ENCODE measurements at places on chromosomes 11 and 22.

DNA sequence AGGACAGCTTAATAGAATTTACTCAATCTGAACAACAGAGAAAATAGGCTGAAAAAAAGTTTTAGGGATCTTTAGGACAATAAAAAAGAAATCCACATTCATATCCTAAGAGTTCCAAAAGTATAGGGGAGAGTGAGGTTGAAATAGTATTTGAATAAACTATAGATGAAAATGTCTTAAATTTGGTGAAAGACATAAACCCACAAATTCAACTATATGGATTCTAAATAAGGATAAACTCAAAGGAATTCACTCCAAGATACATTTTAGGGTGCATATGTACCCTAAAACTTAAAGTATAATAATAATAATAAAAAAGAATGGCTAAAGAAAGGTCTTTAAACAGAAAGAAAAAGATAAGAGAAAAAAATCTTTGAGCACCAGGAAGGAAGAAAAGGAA lies 203.1 kb downstream of the GUCY1A2 start:
- no peak for DNase-seq

GRCh38 chr22:32127904-32128303 lies 31.2 kb downstream of the C22orf42 start:
- DNase-seq, result no peak

- peak; percentile 57 for DNase-seq
These were observed 12.2 kb downstream of the LGR4 start for GRCh38 chr11:27460158-27460978.

- DNase-seq, result no peak
These were observed 16.1 kb downstream of the POLD4 start for GRCh38 chr11:67337257-67337656.

- no peak for DNase-seq
These were observed 32.1 kb downstream of the RPL27A start for GRCh38 chr11:8714622-8715225.

GRCh38 chr22:32850157-32850556 lies 48.7 kb downstream of the TIMP3 start:
- DNase-seq, result no peak

GRCh38 chr11:88312628-88313027 lies 24.9 kb downstream of the CTSC start:
- no peak for DNase-seq

DNA sequence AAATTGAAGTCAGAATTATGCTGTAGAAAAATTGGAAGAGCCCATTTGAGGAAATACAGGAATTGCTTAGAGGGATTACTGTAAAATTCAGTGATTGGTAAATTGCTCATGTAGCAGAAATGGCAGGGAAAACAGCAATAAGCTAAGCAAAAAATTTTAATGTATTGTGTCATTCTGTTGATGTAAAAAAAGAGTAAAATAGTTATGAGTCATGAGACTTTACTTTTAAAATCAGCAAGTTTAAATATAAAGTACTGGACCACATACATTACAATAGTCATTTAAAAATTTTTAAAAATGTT lies 10.4 kb downstream of the PDHX start:
- no peak for DNase-seq

DNA sequence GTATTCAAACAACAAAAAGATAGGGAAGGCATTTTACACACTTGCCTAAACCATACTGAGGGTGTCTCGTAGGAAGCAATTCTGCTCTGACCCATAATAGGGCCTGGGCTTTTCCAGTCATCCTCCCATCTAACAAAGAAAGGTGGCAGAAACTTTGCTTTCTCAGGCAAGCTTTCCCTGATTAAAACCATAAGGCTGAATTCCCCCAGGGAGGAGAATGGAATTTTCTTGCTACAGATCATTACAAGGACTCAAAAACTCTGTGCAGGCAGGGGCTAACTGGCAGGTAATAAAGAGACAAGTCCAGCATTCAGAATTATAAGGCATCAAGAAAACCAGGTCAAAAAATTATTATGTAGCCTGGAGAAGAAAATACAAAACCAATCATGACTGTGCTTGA lies 90.4 kb downstream of the RBFOX2 start:
- no peak for DNase-seq

DNA sequence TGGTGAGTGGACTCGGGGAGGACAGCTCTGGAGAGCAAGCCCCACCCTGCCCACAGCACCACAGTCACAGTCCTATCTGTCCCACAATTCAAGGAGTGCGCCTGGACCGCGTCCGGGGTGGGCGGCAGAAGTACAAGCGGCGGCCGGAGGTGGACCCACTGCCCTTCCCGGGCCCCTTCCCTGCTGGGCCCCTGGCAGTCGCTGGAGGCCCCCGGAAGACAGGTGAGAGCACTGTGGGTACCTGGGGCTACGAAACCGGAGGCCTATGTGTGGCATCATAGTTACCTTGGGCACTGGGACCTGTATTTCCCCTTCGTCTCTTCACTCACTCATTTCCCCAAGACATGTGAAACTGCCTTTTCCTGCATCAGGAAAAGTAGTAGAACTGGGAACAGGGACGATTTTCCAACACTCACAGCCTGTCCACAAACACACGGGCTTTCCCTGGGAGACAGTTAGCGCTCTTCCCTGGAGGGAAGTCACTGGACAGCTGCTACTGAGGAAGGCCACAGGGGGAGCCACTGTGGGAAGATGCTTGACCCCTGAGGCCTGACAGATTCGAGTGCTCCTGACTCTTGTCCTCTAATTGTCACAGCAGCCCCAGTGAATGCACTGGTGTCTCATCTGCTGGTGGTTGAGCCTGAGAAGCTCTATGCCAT lies 3.1 kb downstream of the TRMT112 start:
- DNase-seq, result no peak

DNA sequence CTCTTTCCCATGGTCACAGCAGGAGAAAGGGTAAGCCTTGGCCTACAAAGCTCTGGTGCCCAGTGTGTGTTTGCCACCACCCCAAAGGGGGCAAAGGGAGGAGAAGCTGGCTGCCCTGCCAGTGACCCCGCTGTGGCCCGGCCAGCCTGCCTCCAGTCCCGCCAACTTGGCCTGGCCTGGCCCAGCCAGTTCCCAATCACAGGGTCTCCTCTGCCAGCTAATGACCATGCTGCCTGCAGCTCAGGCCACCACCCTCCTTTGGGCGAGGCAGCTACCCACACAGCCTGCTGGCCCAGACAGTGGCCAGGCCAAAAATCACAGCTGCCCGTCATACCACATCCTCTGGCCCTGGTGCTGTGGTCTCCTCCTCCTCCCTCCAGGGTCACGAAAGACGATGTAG lies 5.1 kb downstream of the GDPD5 start:
- DNase-seq, result no peak

GRCh38 chr11:111566324-111566723 lies 25.8 kb downstream of the LAYN start:
- no peak for DNase-seq

DNA sequence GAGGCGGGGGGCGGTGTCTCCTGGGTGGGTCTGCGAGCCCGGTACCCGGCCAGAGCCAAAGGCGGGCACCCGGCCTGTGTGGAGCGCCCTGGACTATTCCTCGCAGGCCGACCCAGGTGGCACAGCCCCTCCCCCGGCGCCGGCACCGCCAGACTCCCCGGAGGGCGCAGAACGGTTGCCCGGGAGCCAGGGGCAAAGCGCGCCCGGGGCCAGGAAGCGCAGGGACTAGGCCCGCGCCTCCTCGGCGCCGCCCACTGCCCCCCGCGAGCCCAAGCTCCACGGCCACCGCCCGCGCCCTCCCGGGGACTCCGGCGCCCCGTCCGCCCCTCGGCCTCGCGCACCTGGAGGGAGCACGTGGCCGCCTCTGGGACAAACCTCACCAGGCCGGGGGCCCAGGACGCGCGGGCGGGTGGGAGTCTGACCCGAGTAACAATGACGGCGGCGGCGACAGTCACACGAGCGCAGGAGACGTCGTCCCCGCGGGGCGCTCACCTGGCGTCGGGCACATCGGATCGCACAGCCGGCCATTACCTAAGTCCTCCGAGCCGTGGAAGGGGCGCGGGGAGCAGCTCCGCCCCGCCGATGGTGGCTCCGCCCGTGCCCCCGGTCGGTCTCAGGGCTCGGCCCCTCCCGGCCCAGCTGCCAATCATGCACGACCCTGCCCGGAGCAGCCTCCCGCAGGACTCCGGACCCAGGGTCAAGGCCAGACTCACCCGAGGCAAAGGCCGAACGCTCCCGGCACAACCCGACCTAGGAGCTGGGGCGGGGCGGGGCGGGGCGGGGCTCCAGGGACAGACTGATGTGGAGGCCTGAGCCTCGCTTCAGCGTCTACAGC lies 7.4 kb downstream of the PLXNB2 start:
- peak; percentile 100 for DNase-seq

DNA sequence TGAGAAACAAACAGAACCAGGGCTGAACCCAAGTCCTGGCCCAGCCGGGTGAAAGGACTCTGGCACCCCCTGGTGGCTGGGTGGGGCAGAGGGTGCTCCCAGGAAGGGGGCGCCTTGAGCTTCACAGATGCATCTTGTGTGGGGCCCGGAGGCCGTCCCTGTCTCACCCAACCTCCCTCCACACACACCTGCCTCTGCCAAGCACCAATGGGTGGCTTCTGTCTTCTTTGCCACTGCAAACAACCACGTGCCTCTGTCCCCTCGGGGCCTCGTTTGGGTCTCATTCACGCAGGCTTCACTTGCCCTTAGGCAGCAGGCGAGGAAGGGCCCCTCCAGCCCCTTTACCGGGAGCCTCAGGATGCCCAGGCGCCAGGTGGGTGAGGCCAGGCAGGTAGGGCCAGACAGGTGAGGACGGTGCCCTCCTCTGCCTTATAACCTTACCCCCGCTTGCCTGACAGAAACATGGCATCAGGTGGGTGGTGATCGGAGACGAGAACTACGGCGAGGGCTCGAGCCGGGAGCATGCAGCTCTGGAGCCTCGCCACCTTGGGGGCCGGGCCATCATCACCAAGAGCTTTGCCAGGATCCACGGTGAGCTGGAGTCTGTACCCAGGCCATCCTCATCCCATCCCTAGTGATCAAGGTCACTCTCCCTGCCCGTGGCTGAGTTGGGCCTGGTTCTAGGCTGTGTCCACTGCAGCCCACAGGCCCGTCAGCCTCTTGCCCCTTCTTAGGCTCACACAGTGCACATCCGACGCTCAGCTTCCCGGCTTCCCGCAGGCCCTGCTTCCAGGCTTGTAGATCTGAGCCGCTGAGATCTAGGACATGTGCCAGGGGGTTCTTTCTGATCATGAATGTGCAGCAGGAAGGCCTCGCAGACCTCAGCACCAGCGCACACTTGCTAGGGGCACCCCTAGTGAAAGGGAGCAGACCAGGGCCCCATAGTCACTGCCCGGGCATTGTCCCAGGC lies 17.2 kb downstream of the POLR3H start:
- DNase-seq, result peak; percentile 78

- no peak for DNase-seq
These were observed 15.7 kb downstream of the USP28 start for GRCh38 chr11:113859665-113860064.

DNA sequence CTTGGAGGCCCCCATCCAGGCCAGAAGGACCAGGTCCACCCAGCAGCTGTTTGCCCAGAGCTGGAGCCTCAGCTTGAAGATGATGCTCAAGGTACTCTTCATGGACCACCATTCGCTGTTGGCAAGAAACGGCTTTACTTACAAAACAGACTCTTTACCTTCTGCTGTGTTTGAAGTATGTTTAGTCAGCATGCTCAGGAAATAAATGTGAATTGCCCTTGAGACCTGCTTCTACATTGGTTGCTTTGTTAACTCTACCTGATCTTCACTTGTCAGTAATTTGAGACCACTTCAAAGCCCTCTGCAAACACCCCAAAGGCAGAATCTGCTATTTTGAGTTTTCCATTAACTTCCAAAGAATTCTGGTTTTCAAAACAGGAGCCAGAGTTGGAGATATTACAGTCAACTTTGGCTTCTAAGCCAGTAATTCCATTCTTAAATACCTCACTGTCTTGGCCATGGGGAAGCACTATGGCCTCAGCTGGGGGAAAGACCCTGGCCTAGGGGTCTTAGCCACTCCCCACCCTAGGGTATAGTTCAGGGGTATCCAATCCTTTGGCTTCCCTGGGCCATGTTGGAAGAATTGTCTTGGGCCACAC lies 2.7 kb downstream of the UQCR10 start:
- no peak for DNase-seq

GRCh38 chr11:91209306-91209705 lies 986.5 kb upstream of the CHORDC1 start:
- DNase-seq, result no peak

DNA sequence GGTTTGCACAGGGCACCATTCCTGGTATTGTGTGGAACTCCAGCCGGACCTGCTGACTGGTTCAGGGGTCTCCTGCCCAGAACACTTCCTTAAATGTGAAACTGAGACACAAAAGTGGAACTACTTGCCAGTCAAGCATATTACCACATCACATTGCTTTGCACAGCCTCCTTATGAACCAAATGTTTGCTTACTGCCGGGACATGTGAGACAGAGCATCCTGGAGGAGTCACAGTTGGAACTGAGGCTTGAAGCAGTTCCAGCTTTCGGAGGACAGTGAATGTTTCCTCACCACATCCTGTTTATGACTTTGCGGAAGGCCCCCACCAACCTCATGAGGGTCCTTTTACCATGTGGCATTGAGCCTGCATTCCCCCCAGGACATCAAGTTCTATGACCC lies 105.8 kb upstream of the ARHGAP42 start:
- DNase-seq, result no peak

Data from HuH-7 (cell line).